Retina (tissue), 1 donor: ENCODE measurements at places on chromosomes 6 and 20.

GRCh38 chr20:47335251-47336128, 21.0 kb downstream of the ZMYND8 start:
- peak; percentile 28 for DNase-seq

DNA sequence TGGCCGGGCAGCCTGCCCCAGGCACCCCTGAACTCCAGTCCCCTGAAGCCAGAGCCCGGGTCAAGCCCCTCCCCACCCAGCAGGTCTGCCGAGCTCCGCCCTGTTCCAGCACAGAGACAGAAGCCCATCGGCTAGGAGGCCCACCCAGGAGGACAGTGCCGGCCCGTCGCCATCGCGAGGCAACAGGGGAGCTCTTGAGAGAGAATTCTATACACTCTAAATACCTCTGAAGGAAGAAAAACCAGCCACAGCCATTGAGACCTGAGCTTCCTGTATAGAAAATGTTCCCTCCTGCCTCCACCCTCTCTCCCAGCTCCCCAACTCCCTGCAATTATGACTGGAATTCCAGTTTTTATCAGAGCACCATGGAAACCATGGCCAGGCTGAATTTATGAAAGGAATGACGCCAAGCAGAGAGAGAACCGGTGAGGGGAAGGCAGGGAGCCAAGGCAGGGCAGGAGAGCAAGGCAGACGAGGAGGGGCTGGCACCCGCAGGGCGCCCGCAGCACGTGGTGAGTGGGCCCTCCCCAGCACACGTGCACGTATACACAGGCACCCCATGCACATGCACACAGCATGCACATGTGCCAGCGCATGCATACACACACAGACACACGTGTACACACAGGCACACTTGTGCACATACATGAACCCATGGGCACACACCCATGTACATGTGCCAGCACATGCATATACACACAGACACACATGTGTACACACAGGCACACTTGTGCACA, 27.6 kb upstream of the MRGBP start:
- DNase-seq: peak; percentile 70

- no peak for DNase-seq
Measured at GRCh38 chr6:105014448-105014847, 57.5 kb downstream of the LIN28B start.

DNA sequence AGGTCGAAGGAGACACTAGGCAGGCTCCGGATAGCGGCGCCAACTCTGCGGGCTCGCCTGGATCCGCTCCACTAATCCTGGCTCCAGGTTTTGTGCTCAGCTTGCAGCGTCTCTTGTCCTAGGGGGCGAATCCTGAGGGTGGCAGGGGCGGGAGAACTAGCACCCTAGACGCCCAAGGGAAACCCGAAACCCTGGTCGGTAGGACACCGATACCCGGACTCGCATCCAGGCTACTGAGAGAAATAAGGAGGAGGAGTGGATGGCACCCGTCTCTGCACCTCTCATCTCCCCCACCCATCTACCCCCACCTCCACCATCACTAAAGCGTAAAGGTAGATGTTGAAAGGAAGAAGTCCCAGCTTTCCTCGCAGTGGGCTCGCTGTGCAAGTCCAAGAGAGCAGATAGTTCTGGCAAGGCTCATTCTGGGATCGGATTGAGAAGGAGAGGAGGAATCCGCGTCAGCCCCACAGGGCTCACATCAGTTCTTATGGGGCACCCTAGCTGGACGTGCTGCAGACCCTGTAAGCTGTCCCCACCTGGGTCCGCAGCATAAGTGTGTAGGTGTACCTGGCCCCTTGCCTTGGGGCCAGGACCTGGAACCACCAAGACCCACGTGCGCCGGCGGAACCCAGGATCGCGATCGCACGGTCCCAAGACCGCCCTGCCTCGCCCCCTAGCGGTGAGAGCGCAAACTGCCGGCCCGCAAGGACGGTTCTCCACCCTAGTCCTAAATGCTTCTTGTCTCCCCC, 6.9 kb downstream of the SLC32A1 start:
- peak; percentile 87 for DNase-seq

DNA sequence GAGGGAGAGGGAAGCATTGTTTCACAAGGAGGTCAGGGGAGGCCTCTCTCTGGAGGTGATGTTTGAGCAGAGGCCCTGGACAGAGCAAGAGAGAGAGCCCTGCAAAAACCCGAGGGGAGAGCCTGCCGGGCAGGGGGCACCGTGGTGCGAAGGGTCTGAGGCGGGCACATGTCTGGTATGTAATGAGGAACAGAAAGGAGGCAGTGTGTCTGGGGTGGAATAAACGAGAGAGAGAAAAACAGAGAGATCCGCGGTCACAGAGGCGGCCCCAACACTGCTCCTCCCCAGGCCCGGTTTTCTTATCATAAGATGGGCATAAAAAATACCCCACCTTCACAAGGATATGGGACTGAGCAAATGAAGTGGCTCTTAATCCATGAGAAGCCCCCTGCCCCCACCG, 119.2 kb downstream of the PREX1 start:
- DNase-seq: no peak

DNA sequence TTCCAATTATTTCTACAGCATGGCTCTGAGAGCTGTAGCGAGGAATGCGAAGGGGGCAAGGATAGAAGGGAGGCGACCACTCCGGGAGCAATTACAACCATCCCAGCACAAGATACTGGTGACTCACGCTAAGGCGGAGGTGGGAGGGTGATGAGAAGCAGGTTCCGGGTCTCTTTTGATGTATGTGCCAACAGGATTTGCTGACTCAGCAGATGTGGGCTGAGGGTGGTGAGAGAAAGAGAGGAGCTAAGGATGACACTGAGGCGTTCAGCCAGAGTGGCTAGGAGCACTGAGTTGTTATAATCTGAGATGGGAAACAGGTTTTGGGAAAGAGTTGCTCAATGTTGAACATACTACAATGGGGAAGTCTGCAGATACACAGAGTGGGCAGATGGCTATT, 9.3 kb upstream of the TXNDC5 start:
- DNase-seq: no peak

DNA sequence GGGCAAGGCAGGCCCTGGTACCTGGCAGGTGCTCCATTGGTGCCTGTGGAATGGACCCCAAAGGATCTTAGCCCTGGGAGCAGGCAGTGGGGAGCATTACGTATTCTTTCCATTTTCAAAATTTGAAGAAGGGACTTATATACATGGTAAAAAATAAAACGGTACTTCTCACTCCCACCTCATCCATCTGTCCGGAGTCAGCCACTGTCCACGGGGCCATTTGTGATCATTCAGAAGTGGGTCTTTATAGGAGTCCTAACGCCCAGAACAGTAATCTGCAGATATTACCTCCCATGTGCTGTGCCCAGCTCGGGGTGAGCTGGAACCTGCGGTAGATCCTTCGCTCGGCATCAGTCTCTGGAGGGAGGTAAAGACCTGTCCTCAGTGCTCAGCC, 110.4 kb downstream of the SYCP2 start:
- DNase-seq: no peak

DNA sequence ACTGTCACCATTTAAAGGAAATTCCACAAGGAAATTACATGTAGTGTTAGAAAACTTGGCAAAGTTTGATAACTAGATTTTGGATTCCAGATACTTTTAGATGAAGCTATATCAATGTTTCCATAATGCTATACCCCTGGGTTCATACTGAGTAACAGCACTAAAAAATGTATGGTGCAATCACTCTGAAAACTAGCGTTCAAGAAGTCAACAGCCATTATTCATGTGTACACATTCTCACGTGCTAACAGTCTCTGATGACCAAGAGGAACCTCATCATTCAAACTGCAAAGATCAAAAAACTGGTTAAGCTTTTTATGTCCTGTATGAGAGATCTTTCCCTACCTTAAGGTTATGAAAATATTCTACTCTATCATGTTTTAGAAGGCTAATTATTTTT, 197.6 kb downstream of the GMDS start:
- DNase-seq: no peak

GRCh38 chr6:3869284-3869631, 20.1 kb downstream of the FAM50B start:
- DNase-seq: no peak

DNA sequence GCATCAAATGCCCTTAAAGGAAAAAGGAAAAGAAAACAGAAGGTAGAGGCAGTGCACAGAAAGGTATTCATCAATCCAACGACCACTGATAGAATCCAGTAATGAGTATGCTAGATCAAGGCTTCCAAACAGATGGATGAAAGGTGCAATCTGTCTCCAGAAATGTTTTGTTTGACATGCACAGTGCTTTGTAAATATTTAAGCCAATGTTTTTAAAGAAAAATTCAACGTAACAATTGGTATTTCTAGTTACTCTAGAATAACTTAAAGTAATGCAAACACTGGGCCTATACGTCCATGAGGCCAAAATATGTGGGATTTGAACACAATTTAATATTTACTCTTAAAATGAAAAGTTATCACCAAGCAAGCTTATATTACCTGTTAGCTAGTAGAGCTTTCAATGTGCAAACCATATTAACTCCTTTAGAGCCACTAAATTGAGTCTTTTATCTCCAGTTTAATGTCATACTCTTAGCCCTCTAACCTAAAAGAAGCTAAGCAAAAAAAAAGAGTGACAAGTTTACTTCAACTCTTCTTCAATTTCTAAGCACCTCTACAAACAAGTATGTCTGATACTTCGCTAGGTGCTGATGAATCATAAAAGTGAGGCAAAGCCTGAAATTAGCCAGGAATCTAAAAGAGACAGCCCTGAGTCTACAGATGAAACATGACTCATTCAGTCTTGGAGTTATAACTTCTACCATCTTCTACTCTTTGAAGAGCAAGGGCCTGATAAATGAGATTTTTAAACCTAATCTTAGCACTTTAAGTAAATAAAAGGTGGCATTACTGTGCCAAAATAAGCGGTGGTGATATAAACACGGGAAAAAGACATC, 169.8 kb downstream of the PTPRK start:
- DNase-seq: no peak

DNA sequence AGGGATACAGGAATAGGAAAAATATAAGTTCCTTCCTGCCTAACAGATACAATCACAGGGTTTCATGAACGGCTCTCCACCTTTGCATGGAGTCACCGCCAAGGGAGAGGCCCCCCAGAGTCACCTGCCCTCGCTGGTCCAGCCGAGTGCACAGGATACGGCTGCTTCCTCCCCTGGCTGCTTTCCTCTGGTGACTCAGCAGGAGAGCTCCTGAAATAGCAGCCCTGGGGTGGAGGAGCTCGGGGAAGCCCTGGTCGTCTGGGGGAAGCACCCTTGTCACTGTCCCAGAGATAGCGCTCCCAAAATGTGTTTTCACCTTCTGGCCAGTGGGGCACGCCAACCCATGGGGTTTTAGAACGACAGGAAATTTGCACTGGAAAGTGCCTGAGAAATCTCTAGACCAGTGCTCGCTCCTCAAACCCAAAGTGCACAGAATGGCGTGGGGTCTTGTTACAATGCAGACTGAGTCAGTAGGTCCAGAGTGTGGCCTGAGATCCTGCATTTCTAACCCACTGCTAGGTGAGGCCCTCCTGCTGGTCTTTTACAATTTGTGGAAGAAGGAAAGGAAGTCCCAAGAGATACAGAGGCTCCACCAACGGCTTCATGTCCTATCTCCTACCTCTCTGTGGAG, 35.9 kb upstream of the FAM50B start:
- DNase-seq: no peak

- DNase-seq: no peak
Measured at GRCh38 chr20:20765696-20766365, 53.4 kb upstream of the RALGAPA2 start.

- DNase-seq: no peak
Measured at GRCh38 chr6:128993166-128993565, 110.2 kb downstream of the LAMA2 start.

- no peak for DNase-seq
Measured at GRCh38 chr6:20653085-20653479, 118.8 kb downstream of the CDKAL1 start.

- DNase-seq: no peak
Measured at GRCh38 chr6:145015739-145016558, 719.4 kb downstream of the EPM2A start.

DNA sequence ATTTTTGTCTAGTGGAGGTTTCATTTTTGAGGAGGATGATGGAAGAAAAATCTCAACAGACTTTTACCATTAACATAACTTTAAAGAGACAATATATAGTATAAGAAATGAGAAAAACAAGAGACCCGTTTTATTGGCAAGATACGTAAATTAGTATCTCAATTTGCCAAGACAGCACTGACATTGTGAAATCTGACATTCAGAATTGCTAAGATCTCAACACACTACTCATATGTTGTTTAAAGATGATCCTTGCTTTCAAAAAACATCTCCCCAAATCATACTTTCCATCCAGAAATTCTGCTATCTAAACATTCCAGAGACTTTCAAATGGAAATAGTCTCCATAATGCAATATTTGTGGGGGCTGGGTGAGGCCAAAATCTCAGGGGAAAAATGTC, 220.9 kb upstream of the CEP162 start:
- DNase-seq: no peak

GRCh38 chr6:53023323-53023722, 28.2 kb upstream of the GSTA4 start:
- no peak for DNase-seq

DNA sequence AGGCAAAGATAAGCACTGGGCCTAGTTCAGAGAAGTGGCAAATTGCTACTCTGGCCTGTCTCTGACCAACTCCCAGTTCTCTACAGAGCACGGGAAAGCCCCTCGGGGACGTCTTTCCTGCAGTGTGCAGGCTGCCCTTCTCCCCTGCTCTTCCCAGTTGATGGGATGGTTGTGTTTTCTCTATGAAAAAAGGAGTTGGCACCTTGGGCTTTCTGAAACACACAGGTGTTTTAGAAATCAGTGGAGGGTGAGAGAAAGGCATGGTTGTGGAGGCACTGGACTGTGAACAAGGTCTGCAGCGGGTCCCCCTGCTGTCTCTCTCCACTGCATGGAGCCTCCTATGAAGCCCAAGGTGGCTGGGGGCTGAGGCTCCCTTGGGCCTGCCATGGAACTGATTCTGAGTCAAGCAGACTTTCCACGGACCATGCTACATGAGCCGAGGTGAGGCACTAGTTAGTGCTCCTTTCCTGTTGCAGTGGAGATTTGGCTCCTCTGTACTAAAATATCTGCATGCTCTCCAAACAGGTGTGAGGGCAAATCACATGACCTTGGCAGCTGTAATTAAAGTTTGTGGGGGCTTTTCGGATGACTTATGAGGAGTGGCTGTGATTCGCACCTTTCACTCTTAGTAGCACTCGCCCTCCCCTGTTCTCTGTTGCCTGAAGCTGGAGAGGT, 16.3 kb downstream of the GTSF1L start:
- DNase-seq: no peak

GRCh38 chr20:34112600-34113101, 608 bp upstream of the EIF2S2 start:
- DNase-seq: no peak

- DNase-seq: no peak
Measured at GRCh38 chr20:8449123-8449522, 317.1 kb downstream of the PLCB1 start.

DNA sequence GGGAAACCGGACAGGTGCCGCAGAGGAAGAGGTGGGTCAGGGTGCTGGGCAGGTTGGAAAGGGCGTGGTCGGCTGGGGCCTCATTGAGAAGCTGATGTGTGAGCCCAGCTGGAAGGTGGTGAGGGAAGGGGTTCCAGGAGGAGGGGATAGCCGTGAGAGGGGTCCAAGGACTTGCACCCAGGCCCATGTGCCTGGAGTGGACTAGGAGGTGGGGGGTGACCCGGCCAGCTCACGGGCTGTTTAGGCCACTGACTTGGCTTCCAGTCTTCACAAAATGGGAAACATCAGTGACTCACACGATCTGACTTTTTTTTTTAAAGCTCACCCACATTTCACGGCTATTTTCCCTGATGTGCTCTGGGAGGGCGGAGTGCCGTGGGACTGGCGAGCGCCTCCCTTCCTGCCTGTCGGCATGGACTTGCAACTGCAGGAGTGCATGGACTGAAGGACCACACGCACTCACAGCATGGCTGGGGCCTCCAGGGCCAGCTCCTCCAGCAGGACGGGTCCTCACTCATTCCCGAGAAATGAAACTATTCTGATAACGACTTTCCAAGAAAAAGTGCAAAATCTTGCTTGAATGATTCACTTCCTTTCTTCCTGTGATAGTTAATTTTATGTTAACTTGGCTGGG, 13.5 kb upstream of the PDE10A start:
- no peak for DNase-seq
